ENCODE measurements at places on chromosomes 7 and 10.
A peak's percentile ranks its signal among the peaks of the same experiment; 100 is the strongest.

DNA sequence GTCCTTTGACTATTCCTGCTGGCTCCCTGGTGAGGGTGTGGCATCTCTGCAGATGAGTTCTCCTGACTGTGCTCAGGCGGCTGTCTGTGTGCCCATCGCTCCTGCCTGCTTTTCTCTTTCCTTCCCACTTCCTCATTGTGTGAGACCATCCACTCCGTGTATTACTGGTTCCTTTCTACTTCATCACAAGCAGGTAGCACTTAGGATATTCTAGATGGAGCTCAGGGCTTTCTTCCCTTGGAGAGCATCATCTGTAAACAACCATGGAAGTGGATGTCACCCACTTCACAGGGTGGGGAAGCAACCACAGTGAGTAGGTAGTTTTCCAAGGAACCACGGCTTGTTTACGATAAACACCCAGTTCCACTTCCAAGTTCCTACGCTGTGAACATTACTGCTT lies 15.7 kb downstream of the DNAJB6 start:
- DNase-seq = no peak

DNA sequence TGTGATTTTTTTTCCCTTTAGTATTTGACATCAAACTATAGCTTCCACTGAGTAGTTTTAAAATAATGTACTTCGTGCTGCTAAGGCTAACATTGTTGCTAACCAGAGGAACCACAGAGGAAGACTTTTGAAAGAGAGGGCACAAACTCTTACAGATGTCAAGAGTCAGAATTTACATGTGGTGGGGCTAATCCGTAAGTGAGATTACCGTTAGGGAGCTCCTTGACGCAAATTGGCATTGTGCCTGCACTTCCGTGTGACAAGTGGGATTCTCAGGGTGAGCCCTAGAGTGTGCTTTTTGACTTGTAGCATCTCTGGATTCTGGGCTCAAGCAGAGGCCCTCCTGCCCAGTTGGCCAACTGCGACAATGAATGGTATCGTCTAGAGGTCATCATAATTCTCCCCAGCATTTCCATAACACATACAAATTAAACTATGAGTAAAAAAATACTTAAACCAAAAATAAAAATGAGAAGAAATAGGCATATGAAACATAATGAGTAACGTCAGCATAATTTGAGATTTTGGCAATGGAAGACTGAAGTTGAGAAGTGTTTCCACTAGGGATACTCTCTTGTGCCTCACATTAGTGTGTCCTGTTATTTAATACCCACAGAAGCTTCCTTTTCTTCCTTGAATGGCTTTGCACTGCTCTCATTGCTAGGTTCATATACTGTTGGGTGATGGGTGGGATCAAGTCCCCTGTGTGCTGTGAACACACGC lies 164.0 kb downstream of the SDK1 start:
- DNase-seq = peak; percentile 34

DNA sequence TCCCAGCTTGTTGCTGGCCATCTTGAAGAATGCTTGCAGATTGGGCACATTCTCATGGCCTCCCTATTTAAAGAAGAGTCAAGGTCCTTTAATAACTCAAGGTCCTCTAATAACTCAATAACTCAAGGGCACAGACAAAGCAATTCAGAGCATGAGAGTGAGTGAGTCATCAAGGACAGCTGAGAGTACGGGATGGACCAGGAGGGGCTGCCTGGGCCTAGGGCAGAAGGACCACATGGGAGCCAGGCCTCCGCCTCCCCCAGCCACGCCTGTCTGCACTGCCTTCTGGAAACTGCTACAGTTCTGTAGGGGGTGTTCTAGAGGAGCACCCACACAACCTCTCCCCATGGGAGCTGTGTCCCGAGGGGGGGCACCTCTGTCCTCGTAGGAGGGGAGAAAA lies 48.9 kb downstream of the ZNF503 start:
- DNase-seq = no peak

GRCh38 chr7:70486977-70487376 lies 645.0 kb upstream of the GALNT17 start:
- no peak for DNase-seq

GRCh38 chr7:47666164-47666862 lies 84.4 kb upstream of the TNS3 start:
- DNase-seq = no peak

- no peak for DNase-seq
Measured at GRCh38 chr10:110241841-110242240, 34.4 kb downstream of the MXI1 start.

GRCh38 chr7:111074748-111075146 lies 16.2 kb upstream of the LRRN3 start:
- no peak for DNase-seq

- DNase-seq = no peak
Measured at GRCh38 chr10:45302573-45302972, 12.8 kb downstream of the OR13A1 start.

DNA sequence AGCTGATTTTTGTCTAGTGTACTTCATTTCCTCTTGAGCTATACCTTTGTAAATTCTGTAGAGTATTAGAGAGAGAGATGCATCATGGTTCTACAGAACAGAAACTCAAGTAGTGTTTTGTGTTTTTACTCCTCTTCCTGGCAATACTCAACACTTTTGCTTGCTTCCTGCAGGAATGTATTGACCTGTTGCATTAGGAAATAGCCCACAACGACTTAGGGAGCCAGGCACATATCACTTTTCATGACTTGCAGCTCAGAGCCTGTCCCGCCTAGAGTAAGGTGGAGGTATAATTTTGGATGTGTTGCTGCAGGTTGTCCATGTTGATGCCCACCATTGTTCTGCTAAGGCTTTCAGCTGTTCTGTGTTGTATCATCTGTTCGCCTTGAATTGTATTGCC lies 216.3 kb downstream of the SDK1 start:
- DNase-seq = no peak

DNA sequence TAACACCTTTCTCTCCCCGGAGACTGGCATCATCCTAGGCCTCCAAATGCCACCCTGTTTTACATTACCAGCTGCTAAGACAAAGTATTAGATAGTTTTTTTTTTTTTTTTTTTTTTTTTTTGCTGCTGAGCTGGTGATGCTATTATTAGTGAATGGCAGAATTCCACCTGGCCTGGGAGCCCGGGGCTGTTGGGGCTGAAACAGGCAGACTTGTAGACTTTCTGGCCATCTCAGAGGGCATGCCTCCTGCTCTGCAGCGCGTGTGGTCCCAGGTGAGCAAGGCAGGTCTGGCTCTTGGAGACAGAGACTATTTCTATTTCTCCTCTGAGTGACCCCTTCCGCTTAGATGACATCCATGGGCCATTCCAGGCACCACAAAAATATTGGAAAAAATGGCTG lies 104.2 kb downstream of the EMX2 start:
- DNase-seq = no peak

GRCh38 chr10:12225444-12225843 lies 29.5 kb downstream of the CDC123 start:
- DNase-seq = no peak

- DNase-seq = no peak
Measured at GRCh38 chr10:92080244-92080643, 156.7 kb downstream of the BTAF1 start.

DNA sequence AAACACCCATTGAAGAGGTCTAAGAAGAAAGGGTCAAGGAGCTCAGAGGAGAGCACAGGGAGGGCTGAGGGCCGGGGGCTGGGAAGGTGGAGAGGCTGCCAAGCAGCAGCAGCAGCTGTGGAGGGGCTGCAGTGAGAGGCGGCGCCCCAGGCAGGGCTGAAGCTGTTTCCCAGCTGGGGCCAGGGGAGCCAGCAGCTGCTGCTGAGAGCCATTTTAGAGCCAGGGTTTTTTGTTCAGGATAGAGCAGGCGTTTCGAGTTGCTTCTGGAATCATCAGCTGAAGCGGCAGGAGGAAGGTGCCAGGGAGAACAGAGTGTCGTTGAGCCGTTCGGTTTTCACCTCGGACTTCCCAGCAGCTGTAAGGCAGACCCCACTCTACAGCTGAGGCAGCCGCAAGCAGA lies 62.7 kb downstream of the LANCL2 start:
- DNase-seq = no peak

DNA sequence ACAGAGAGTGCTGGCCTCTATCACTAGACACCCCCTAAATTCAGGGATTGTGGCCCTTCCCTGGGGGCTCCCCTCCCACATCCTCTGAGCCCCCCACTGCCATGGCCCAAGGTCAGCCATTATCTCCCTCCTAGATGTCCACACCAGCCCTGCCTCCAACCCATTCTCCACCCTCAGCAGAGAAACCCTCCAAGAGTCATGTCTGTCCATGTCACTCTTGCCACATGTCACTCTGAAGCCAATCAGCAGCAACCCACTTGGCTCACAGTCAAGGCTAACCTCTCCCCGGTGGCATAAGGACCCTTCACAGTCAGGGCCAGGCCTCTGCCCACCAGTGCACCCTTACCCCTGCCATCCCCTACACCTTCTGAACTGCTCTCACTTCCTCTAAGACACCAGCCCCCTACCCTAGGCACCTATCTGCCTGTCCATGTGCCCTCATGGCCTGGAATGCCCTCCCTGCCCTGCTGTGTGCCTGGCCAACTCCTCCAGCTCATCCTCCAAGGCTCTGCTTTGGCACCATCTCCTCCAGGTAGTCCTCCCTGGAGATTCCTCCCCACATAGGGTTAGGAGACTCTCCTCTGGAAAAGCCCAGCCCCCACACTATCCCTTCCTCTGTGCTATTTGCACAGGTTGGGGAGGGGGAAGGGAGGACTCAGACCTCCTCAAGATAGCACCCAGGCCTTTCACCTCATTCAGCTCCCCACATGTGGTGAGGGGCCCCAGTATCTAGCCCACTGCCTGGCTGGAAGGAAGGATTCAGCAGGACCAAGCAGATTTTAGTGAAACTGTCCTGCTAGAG lies 83.7 kb downstream of the GRID1 start:
- no peak for DNase-seq

DNA sequence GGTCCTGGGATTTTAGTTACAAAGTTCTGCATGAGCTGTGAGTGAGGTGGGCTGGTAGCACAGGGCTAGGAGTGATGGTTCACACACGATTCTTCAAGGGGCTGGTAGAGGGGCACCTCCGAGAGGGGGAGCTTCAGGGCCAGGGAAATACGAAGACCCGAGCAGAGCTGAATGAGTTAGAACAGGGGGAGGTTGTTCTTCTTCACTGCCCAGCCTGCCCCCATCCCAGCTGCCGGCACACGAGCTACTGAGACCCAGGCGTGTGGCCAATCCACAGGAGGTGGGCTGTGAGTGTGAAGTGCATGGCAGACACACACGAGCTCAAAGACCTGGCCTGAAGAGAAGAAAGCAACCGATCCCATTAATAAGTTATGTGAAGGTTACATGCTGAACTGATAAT lies 256.2 kb upstream of the ZNF32 start:
- no peak for DNase-seq
